ENCODE measurements at places on chromosomes 1 and 21.

- DNase-seq, result peak; percentile 45
Measured at GRCh38 chr1:24692351-24692980, 49.4 kb downstream of the SRRM1 start.

DNA sequence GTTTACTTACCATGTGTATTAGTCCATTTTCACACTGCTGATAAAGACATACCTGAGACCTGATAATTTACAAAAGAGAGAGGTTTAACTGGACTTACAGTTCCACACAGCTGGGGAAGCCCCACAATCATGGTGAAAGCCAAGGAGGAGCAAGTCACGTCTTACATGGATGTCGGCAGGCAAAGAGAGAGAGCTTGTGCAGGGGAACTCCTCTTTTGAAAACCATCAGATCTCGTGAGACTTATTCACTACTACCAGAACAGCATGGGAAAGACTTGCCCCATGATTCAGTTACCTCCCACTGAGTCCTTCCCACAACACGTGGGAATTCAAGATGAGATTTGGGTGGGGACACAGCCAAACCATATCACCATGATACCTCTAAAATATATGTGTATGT, 39.3 kb upstream of the ERRFI1 start:
- DNase-seq, result no peak

DNA sequence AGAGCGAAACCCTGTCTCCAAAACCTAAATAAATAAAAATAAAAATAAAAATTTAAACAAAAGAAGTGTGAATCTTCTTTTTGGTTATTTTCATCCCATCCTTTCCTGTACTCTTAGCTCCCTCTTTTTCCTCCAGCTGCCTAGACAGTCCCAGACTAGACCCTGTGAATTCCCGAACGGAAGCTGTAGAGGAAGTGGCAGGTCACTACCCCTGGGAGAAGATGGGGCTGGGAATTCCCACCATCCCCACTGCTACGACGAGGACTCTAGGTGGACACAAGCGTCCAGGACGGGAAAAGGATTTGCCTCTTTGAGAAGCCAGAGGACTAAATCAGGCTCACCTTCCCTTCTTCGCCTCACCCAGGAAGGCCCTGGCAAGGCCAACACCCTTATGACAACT, 12.6 kb downstream of the RHBDL2 start:
- DNase-seq, result no peak

GRCh38 chr1:200131551-200132125, 104.1 kb downstream of the NR5A2 start:
- DNase-seq, result no peak

DNA sequence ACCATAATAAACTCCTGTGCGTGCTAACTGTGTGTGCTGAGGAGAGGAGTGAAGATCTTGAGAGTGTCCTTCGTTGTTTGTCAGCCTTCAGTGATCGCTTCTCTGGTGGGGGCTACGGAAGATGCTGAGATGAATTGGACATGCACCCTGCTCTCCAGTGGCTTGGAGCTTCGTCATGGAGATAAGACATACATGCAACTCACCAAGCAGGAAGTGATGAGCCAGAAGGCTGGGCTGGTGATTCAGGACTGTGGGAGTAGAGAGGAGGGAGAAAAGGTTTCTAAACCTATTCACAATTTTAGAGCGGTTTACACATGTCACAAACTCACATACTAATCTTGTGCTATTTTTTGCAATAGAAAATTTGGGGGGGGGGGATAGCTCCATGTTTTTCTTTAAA, 128.9 kb upstream of the ADAR start:
- DNase-seq, result peak; percentile 94

- DNase-seq, result no peak
Measured at GRCh38 chr1:172135076-172135672, 285.3 kb upstream of the C1orf105 start.

DNA sequence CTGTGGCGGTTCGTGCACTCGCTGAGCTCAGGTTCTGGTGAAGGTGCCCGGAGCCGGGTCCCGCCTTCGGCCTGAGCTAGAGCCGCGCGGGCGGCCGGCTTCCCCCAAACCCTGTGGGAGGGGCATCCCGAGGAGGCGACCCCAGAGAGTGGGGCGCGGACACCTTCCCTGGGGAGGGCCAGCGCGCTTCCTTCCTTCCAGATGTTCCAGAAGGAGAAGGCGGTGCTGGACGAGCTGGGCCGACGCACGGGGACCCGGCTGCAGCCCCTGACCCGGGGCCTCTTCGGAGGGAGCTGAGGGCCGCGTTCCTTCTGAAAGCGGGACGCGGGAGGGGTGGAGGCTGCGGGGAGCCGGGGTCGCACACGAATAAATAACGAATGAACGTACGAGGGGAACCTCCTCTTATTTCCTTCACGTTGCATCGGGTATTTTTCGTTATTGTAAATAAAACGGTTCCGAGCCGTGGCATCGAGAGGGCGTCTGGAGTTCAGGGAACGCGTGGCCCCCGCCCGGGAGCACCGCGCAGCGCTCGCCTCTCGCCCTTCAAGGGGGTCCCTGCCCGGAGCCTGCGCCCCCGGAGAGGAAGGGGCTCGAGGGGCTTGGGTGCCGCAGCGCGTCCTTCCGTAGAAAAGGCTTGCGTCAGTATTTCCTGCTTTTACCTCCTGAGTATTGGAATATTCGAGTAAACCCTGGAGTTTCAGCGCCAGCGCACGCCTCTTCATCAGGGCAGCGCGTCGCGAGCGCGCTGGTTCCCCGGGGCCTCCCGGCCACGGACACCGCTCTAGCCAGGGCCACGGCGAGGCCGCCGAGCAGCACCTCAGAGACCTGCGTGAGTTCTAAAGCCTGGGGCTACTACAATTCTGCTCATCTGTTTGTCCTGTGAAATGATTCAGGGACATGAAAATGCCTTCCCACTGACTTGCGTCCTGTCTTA, 11.5 kb downstream of the YBEY start:
- peak; percentile 60 for DNase-seq

GRCh38 chr1:226690460-226690982, 48.6 kb downstream of the ITPKB start:
- DNase-seq, result no peak

- DNase-seq, result no peak
Measured at GRCh38 chr1:157626099-157626498, 28.2 kb upstream of the FCRL4 start.

DNA sequence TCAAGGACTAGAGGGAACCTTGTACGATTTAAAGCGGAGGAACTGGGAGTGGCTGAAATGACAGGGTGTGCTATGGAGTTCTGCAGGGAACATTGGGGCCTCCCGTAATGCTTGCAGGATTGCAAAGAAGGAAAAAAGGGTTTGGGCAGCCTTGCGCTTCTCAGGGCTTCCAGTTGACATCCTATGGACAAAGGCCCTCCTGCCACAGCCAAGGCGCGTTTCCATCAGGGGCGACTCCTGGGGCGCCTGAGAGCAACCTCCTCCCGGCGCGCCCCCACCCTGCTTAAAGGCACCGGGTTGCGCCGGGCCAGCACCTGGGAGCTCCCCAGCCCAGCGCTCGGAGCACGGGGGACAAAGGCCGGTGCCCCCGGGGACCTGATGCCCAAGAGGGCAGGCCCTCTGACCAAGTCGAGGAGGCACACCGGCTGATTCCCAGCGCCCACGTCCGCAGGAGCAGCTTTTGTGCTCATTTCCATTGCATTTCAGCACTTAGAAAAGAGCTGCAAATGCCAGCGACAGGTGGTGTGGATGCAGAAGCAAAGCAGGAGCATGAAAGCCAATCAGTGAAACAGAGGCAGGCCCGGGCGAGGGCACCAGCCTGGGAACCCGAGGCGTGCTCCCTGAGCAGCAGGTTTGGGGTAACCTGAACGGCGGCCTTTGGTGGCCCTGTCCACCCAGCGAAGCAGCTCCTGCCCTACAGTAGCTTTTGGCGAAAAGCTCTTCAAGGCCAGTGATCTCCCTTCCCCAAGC, 17.6 kb upstream of the RNF187 start:
- DNase-seq, result no peak

DNA sequence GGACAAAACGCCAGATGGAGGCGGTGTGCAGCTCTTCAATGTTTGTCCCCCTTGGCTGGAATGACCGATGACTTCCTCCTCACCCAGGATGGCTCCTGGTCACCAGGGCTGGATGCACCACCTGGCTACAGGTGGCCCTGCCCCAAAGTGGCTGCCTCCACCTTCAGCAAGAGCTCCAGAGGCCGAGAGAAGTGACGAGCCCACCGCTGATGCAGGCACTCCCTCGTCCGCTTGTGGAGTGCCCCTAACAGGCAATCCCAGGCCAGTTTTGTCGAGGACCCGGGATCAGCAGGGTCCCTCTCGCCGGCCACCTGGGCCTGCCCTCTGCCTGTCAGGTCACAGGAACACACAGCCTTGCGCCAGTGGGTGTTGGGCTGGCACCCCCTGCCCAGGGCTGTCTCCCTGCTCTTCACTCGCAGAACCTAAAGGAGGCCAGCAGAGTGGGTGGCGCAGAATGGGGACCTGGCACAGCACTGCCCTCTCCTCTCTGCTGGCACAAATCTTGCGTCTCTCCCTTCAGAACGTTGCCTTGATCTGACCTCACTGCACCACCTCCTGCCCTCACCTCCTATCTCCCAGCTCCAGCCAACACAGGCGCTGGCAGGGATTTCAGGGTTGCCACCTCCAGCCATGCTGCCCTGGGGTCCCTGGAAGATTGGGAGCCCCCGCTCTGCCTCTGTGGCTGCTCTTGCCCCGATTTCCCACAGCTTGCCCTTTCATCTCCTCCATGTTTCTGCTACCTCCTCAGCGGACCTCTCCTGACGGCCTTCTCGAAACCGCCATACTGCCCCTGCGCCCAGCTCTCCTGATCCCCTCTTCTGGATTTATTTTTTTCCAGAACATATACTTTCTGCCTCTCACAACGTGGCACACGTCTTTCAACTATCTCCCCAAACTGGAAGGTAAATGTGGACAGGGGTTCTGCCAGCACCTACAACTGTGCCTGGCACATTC, 38.6 kb downstream of the SLC45A1 start:
- DNase-seq, result no peak

DNA sequence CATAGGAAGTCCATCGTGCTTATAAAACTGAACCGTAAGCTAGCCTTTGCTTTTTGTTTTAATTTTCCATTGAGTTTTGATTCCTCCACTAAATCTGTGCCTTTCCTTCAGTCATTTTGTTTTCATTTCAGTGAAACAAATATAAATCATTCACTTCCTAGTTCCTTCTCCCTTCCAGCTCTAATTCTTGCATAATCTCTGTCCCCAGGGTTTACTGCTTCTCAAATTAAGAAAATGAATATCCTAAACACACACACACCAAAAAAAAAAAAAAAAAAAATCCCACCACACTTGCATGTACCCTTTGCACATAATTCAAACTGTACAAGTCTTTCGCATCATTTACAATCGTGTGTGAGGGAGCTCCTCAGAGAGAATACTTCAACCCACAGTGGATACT, 6.8 kb downstream of the KCNH1 start:
- no peak for DNase-seq

- DNase-seq, result no peak
Measured at GRCh38 chr21:28234326-28234725, 758.4 kb downstream of the LTN1 start.

GRCh38 chr1:202622388-202622787, 87.9 kb downstream of the SYT2 start:
- DNase-seq, result no peak

All from GM23248 (cell line).